ENCODE measurements at places on chromosomes 7 and 10.

DNA sequence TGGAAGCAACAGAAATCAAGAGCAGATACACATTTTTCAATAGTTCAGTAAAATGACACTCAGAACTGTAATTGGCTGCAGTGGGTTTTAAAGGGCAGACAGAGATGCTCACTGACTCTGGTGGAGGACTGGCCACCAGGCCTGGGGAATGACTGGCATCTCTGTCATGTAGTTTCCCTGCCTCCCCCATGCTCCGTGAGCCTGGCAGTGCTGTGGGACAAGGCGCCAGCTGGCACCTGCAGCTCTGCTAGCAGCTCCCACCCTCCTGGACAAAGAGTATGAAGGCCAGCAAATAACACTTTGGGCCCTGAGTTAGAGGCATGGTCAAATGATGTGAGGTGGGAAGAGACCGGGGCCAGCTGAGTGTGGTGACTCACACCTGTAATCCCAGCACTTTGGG is 15.0 kb downstream of the TSPAN33 start:
- no peak for DNase-seq

- DNase-seq, result peak; percentile 91
These were observed 83.0 kb upstream of the ADRB1 start for GRCh38 chr10:113960617-113961181.

DNA sequence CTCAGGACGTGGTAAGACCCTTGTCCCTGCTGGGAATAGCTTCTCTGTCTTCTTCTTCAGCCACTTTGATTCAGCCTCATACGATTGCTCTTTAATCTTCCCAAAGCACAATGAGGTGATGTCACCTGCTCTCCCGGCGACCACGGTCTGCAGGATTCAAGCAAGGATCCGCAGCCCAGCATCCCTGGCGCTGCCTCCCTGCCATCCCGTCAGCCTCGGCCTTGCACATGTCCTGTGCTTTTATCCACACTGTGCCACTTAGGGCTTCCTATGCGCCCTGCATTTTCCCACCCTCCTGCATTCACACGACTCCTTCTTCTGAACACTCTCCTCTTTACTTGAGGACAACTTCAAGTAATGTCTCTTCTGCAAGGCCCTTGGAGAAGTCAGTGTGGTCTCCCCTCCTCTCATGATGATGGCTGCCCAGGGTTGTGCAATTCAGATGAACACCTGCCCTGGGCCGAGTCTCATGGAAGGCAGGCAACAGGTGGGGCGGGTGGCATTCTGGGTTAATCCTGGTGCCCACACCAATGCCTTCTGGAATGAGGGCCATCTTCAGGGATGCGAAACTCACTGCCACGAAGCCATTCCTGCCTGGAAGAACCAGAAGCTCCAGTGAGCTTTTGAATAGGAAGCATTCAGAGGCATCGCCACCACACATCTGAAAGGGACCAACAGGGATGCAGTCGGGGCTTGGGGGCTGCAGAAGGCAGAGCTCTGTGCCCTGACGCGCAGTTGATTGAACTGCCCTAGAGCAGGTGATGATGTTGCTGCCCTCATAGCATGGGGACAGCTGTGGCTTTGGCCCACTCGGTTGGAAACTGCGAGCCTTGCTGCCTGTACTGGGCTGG is 287.5 kb downstream of the GLRX3 start:
- no peak for DNase-seq

DNA sequence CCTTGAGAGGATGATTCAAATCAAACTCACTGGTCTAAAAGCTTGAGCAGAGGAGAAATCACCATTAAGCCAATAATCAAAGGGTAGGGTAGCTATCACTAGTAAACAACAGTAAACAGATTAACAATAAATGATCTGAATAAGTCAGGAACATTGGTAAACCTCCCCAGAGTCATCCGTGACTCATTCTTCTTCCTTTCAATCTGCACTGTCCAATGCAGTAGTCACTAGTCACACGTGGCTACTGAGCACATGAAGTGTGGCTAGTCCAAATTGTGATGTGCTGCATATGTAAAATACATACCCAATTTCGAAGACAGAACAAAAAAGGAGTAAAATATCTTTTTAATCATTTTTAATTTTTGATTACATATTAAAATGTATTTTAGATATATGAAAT is 64.0 kb downstream of the ERCC6 start:
- DNase-seq, result no peak

DNA sequence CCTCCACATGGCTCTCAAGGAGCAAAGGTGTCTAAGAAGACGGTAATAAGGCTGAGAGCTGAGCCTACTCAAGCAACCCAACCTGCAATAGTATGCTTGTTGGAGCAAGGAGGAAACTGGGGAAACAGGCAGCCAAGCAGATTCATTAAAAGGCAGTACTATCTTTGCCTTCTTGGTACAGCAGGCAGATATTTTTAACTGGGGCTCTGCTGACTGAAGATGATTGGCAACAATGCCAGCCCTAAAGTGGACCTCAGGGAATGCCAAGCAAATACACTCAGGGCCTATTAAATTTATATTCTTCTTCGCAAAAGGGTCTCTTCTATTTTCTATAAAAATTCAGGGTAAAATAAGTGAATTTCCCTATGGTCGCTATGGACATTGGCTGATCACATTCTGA is 109.4 kb upstream of the PCGF5 start:
- DNase-seq, result no peak
